Left kidney (tissue), 8 donors: ENCODE measurements at places on chromosomes 6 and 20. TPM values are rescaled to one million over a fixed set of nuclear protein-coding genes. Genes with fewer than 3 reads are reported as not detected.

DNA sequence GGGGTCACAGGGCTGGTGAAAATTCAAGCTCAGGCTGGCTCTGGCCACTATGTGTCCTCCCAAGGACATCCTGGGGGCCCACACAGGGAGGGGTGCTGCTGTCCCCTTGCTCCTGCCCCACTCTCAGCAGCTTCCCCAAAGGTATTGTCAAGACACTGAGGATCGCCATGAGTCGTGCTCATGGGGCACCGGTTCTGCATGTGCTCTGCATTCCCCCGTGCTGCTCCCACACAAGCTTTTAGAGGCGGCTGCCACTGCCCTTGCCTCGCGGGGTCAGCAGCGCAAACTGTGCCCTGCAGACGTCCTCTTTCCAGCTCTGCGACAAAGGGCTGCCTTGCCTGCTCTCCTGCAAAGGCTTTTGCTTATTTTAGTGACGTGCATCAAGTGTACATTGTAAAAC lies 179.8 kb downstream of the ERMARD start:
- DNase-seq, result no peak

DNA sequence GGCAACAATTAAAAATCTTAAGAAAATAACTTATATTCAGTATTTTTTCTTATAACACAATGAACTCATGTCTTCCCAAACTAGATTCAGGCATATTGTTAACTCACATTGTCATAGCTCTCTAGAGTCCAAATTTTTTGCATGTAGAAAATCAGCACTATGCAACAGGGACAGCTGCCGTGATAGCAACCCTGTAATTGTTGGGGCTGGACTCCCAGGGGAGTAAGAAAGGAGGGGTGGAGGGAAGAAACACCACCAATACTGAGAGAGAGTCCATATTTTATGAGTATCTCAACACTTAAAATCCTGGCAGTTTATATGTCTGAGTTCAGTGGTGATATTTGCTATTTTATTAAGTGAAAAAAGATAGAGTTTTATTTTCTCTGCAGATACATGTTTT lies 89.6 kb upstream of the HS3ST5 start:
- DNase-seq, result no peak

DNA sequence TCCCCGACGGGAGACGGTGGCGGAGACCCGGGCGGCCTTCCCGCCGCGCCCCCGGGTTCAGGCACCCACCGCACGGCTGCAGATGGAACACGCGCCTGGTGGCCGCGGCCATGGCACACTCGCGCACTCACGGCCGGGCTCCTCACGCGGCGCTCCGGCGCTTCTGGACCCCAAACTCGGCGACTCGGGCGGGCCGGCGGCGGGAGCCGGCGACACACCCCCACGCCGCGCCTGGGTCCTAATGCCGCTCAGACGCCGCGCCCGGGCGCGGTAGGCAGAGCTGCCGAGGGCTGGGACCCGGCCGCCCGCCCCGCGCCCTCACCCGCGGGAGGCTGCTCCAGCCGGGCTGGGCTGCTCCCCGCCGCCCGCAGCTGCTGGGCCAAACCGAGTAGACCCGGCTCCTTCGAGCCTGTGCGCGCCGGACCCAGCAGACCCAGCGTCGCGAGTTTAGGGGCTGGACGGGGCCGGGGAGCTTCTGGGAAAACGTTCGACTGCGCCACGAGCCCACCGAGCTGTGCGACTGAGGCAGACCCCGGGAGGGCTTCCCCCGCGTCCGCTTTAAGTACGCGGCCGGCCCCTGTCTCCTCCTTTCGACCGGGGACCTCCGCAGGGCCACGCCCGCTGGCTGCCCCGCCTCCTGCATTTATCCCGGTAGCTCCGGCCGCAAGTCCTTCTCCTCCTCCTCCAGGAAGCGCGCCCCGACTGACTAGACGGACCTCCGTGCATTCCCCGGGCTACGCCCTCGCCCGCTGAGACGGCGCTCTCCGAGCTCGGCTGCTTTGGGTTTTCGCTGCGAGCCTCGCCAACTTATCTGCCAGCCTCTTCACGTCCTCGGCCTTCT lies at the start of gene SLC4A11:
Gene SLC4A11, minus strand, starts transcription at position 165 of the 841 bp plus-strand sequence. Its CDS starts 53 bp downstream, at position 112.
- DNase-seq, result no peak

DNA sequence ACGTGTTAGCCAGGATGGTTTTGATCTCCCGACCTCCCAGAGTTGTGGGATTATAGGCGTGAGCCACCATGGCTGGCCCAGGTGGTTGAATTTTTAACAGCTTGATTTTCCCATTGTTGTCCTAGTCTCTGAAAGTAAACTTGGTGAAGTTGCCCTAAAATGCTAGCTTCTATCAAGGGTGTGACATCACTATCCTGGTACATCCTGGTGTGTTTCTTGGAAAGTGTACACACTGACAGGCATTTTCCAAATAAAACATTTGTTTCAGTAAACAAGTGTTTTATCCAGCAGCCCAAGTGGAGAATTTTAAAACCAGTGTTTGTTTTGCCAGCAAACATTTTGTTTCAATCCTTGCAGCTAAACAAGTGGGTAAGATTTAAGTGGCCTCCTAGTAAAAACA lies 40.5 kb upstream of the RREB1 start:
- DNase-seq, result no peak

- DNase-seq, result peak; percentile 20
Observed at GRCh38 chr6:27096834-27097511, 150.5 kb upstream of the PRSS16 start.

DNA sequence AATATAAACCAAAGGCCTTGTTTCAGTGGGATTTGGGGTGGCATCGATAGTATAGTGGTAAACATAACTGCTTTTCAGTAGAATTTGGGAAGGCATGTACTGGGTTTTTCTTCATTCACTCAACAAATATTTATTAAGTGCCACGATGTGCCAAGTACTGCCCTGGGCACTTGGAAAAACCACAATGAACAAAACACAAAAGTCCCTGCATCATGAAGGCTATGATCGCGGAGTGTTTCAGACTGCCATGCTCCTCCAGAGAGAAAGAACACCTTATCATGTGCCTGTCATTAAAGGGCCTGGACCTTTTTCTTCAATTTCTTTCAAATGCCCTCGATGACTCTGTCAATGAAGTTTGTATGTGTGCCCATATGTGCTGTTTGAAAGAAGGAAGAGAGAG lies 59.2 kb upstream of the CEP85L start:
- DNase-seq, result no peak

- DNase-seq, result no peak
Observed at GRCh38 chr20:8787090-8787489, 281.8 kb upstream of the PLCB4 start.

GRCh38 chr20:21514553-21515251 lies 838 bp upstream of the NKX2-2 start:
- no peak for DNase-seq

DNA sequence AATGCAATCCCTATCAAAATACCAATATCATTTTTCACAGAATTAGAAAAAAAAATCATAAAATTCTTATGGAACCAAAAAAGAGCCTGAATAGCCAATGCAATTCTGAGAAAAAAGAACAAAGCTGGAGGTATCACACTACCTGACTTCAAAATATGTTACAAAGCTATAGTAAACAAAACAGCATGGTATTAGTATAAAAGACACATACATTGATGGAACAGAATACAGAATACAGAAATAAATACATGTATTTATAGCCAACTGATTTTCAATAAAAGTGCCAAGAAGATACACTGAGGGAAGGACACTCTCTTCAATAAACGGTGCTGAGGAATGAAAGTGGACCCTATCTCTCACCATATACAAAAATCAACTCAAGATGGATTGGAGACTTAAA lies 28.7 kb upstream of the AKAP12 start:
- DNase-seq, result no peak

DNA sequence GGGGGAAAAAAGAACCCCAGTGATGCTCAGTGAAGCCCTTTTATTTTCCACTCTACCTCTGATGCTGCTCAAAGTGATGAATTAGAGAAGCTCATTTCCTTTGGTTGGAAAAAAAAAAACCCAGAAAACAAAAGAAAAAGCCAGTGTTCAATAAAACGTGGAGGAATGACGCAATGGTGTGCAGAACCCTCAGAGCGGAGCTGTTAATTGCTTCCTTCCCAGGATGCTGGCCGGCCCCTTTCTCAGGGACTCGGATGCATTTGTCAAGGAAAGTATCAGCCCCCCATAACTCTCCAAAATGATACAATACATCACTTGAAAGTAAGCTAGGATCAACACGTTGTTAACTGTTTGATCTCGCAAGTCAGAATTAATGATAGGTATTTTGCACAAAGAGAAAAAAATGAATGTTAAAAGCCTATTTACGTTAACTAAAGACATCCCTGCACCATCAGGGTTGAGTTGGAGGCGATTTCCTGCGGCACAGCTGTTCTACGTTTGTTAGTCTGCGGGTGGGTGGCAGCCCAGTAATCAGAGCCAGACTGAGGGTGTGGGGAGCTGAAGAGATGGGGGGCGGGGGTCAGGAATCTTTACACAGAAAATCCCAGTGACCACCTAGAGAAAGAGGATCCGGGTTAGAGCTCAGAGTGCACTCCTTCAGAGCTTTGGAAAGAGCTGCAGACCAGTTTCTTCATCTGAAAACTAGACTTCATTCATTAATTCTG lies 132.4 kb downstream of the BMP7 start:
- peak; percentile 44 for DNase-seq

- no peak for DNase-seq
Observed at GRCh38 chr20:16537025-16537665, 36.1 kb downstream of the KIF16B start.

GRCh38 chr6:2471472-2471871 lies 226.1 kb upstream of the GMDS start:
- DNase-seq, result no peak

- no peak for DNase-seq
Observed at GRCh38 chr6:139568956-139569538, 194.6 kb upstream of the CITED2 start.

GRCh38 chr6:149459761-149460160 lies 25.1 kb downstream of the ZC3H12D start:
- DNase-seq, result no peak

GRCh38 chr6:44315516-44315915 lies 2.4 kb upstream of the AARS2 start:
- no peak for DNase-seq

DNA sequence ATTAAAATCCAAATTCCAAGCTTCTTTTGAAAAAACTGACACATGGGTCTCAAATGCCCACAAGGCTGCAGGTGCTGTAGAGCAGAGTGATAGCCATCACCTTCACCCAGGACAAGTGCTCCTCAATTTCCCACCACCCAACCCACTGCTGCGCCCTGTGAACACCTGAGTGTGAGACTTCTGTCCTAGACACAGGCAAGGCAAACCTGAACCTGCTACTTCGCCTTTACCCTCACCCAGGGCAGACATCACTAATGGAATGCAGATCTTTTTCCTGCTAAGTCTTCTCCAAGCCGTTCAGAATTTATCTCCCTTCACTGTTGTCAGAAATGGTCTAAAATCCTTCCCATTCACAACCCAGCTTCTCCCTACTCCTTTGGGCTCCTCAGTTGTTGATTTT lies 65.9 kb downstream of the PREX1 start:
- DNase-seq, result no peak

GRCh38 chr6:112031960-112032359 lies 21.9 kb upstream of the CCN6 start:
- no peak for DNase-seq

GRCh38 chr20:35145141-35145564 lies 2.0 kb downstream of the EDEM2 start:
- DNase-seq, result peak; percentile 26

GRCh38 chr6:134009876-134010275 lies 42.5 kb downstream of the SLC2A12 start:
- no peak for DNase-seq

DNA sequence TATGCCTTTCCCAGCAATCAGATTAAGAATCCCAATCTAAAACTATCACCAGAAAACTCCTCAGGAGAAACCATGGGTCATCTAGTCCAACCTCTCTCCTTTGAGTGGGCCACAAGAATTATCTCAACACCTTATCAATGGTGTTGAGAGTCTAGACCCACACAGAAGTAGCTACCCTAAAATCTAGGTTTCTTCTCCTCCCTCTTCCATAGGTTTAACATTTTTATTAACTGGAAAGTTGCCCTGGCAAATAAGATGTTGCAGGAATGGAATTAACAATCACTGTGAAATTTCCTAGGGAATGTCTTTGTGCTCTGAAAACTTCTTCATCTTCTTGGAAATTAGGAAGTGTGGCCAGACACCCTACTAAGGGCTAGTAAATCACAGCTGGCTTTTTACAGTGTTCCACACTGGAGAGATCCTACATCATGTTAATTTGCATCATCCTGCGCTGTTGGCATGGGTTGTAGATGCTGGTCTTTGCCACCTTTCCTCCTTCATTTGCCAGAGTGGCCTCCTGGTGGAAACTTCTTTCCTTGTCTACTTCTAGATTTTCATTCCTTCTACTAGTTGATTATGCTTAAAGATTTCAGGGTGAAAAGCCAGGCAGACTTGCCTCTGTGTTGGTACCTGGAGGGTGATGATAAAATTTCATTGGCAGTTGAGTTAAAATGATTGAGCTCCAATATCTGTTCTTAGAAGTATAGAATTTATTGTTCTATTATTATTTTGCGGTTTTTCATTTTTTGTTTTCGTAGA lies 2.7 kb downstream of the TNFAIP3 start:
- DNase-seq, result no peak

- no peak for DNase-seq
Observed at GRCh38 chr6:27514906-27515495, 42.1 kb upstream of the ZNF184 start.

- DNase-seq, result no peak
Observed at GRCh38 chr20:15708984-15709598, 864.2 kb downstream of the KIF16B start.

- no peak for DNase-seq
Observed at GRCh38 chr20:19785983-19786285, 27.9 kb downstream of the RIN2 start.

DNA sequence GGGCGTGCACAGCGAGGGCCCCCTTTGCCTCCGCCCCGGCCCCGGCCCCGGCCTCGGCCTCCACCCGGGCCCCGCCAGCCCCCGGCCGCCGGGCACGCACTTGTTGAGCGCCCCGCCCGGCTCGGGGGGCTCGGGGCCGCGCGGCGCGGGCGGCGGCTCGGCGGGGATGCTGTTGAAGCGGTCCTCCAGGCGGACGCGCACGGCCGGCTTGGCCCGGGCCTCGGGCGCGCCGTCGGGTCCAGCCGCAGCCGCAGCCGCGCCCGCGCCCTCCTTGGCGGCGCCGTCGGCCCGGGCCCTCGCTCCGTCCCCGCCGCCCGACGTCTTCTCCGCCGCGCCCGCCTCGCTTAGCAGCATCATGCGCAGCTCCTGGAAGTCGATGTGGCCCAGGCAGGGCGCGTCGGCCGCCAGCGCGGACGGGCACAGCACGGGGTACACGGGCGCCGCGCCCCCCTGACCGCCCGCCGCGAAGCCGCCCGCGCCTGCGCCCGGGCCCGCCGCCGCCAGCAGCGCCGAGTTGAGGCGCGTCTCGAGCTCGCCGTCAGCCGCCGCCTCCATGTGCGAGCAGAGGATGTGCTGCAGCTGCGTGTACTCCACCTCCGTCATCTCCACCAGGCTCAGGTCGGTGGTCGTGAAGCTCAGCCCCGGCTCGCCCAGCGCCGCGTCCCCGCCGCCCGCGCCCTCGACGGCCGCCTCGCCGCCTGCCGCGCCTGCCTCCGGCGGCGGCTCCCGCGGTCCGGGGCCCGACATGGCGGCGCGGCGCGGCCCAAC lies 514 bp downstream of the TCFL5 start:
- no peak for DNase-seq

LHFPL5 gene
- polyA plus RNA-seq, result not detected

LATS1 gene
- 37.9 TPM for polyA plus RNA-seq

ECT2L gene
- polyA plus RNA-seq, result 0.55 TPM

SLC52A3 gene
- 4.0 TPM for polyA plus RNA-seq

FKBP1C gene
- polyA plus RNA-seq, result 2.1 TPM

VSX1 gene
- polyA plus RNA-seq, result not detected

PM20D2 gene
- 38.1 TPM for polyA plus RNA-seq

CCNC gene
- 103 TPM for polyA plus RNA-seq

LIN28B gene
- polyA plus RNA-seq, result 0.40 TPM
